ENCODE measurements at places on chromosomes 7 and 10.

DNA sequence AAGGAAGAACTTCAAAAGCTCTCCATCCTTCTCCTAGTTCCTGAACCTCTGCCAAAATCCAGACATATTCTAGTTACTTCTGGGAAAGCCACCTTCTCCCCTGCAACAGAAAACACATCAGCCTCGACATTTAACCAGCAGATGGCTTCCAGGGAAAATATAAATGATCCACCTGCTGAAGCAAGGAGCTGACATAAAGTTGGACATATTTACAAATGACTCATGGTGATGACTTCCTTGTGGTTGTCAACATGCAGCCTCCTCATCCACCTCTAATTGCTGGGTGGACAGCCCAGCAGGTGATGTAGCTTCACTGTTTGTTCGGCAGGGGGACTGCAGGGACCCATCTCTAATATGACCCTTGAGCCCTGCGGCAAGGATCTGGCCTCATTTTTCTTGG, 266.0 kb downstream of the C7orf25 start:
- no peak for DNase-seq

- DNase-seq, result no peak
These were observed 58.3 kb upstream of the COBL start for GRCh38 chr7:51374936-51375335.

GRCh38 chr7:150568714-150569113, 1.5 kb downstream of the GIMAP4 start:
- DNase-seq, result no peak

DNA sequence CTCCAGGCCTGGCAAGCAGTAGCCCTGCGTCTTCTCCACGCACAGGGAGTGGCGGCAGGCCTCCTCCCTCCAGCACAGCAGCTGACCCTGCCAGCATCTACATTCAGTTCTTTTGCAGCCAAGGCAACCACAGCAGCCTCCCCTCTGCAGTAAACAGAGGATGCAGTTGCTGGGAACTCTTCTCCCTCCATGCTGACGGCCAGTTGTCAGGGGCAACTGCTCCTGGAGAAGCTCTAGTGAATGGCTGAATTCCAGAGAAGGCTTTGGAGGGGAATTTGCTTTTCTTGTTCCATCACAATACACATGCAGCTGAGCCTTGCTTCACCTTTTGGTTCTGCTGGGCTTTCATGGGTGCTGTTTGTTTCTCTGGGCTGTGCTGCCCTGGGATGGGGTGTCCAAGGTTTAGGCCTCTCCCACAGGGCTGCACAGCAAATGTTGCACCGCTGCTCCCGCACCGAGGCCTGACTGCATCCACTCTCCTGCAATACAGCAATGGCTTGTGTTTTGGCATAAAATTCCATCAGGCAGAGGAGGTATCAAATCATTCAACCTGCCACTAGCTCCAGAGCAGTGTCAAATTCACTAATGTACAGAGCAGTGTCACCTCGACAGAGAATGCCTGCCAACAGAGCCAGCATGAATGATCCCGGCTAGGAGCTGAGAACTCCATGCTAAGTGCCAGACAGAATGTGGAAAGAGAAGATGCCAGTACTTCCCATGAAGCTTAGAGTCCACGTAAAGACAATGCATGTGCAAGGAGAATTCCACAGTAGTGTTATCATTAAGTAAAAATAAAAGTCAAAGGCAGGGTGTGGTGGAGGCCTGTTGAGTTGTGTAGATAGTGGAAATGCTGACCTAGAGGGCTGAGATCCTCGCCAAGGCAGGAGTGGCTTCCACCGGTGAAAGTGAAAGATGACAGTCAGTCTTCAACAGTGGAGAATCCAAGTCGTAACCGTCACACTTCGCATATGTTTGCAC, 399.6 kb downstream of the DPP6 start:
- no peak for DNase-seq

DNA sequence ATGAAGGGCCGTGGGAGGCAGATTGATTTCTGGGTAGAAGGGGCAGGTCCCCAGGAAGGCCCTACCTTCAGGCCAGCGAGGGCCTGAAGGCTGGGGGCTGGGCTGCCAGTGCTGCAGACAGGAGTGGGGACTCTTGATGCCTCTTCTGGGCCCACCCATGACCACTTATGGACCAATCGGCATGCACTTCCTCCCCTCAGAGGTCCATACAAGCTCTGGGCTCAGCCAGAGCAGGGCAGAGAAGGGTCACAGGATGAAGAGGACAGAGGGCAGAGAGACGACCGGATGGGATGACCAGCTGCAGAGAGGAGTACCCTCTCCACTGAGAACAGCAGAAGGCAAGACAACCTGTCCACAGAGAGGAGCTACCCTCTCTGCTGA, 120.1 kb downstream of the DYNC2I1 start:
- DNase-seq, result peak; percentile 35

- no peak for DNase-seq
These were observed 3.5 kb upstream of the EN2 start for GRCh38 chr7:155454183-155455112.

GRCh38 chr10:44253769-44254462, 131.0 kb downstream of the CXCL12 start:
- no peak for DNase-seq

- no peak for DNase-seq
These were observed 42.3 kb downstream of the BRI3 start for GRCh38 chr7:98323597-98324322.

- no peak for DNase-seq
These were observed 52.0 kb upstream of the STEAP1B start for GRCh38 chr7:22551768-22552513.

DNA sequence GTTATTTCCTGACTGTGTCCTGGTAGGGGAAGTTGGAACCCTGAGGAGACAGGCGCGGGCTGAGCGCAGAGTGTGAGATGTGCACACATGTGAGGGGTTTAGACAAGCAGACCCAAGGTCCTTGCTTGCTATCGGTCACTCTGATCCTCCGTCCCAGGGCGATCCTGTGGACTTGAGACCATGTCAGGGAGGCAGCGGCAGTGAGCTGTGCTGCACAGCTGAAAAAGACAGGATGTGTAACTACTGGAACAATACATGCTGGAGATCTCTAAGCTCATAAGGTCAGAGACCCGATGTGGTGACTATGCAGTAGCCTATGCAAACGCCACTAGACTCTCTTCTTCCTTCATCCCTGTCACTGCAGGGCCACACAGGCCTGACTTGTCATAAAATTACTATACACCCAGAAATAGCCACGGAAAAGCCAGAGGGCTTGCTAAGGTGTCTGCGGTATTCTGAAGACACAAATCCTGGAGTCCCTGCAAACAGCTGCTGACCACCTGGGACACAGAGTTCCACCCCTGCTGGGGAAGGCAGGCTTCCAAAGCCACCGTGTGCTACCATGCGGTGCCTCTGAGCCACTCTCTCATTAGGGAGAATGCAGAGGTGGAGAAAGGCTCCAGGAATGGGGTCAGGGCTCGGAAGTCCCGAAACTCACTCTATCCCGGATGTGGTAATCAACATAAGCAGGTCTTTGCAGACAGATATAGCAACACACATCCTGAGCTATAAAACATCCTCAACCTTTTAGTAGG, 91.1 kb upstream of the DDC start:
- no peak for DNase-seq

- no peak for DNase-seq
These were observed 165.4 kb downstream of the ST7 start for GRCh38 chr7:117118579-117119180.

- DNase-seq, result no peak
These were observed 126.0 kb downstream of the KCNMA1 start for GRCh38 chr10:77511498-77512218.

GRCh38 chr10:11192304-11193000, 174.8 kb downstream of the CELF2 start:
- DNase-seq, result no peak

DNA sequence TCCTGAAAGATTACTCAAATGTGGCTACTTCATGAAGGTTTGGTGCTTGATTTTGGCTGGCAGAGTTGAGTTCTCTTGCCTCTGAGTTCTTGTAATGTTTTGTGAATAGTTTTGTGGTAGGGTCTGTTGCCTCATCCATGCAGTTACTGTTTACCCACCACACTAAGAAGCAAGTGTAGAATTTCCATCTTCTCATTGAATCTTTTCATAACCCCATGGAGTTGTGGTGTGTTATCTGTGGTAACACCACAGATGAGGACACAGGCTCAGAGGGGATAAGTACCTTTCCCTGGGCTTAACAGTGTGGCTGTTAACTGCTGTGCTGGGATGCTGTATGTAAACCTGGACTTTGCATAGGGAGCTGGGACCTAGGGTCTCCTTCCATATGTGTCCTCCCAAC, 186.3 kb downstream of the CAMK1D start:
- no peak for DNase-seq

GRCh38 chr7:105599551-105599950, 18.3 kb upstream of the EFCAB10 start:
- no peak for DNase-seq

GRCh38 chr10:7199152-7199760, 211.6 kb downstream of the SFMBT2 start:
- no peak for DNase-seq

DNA sequence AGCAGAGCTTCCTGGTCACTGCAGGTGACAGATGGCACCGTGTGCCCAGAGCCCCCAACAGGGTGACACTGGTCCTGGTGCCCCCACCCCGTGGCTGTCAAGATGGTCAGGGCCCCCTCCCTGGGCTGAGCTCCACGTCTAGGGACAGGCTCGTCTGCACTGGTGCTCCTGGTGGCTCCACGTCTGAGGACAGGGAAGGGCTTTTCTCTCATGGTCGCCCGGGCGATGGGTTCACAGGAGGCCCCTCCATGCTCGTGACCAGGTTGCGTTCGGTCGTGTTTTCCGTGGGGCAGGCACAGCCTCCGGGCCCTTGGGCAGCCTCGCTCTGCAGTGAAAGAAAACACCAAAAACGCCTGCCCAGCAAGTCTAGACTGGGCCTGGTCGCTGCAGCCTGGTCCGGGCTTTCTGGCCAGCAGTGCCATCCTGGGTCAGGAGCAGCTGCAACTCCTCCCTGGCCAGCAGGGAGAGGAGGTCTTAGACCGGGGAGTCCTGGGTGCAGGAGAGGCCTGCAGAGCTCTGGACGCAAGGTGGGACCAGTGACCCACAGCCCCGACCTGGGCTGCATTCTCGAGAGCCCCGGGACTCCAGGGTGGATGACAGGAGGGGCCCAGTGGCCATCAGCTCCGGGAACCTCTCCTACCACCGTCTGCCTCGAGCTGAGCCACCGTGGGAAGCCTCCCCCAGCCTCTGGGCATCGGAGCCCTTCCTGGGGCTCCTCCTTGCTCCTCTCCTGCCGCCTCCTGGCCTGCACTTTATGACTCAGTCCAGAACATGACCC, 27.9 kb upstream of the UTF1 start:
- no peak for DNase-seq

DNA sequence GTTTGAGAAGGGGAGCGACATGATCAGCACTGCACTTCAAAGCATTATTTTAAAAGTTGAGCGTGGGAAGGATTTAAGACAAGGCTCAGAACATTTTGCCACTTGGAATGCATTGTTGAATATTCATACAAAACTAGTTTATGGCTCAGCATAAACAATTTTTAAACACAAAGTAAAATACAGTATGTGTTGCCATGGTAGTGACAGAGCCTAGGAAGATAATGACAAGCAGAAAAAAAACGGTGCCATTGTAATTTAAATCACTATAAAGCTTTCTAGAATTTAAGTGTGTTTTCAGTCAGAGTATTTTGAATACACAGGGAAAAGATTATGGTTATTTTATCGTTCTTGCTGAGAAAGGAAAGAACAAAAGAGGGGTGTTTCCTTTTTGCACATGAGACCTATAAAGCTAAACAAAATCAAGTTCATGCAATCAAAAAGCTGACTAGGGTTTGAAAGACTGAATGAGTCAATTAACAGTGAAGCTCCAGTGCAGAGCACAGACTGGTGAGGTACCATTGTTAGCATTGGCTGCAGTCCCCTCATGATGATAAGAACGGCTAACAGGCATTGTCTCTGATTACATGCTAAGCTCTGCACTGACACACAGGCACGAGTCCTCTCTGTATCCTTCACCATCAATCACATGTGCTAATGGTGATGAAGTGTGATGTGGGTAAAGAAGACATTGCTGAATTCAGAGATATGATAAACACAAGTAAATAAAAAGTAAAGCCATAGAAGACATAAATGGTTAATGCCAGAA, 181.9 kb upstream of the VSTM2A start:
- no peak for DNase-seq

- DNase-seq, result no peak
These were observed 251.0 kb downstream of the BMPER start for GRCh38 chr7:34156336-34156735.

DNA sequence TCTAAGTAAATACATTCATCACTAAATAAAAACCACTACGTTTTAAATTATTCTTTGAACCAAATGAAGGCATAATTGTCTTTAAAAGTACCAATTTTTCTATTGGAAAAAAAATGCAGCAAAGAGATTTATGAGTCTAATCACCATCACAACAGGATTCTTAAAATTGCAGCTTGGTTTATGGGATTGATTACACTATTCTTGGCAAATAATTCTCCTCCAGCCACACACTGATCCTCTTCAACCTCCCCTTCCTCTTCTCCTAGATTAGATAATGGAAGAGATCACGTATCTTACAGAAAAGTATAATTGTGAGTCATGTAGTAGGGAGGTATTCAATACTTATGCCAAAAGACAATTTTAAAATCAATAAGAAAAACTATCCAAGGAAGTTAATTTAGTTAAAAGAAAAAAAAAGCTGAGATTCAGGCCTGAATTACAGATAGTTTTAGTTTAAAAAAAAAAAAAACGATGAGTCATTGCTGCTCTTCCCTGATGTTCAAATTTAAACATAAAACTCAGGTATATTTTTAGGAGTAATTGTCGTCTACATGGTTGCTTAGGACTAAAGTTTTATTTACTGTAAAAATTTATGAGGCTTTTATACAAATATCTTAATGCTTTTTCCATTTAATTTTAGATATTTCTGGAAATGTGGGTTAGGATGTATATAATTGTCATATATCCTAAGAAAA, 133.7 kb upstream of the CDK1 start:
- DNase-seq, result no peak

- no peak for DNase-seq
These were observed 4.4 kb upstream of the ABHD11 start for GRCh38 chr7:73742753-73743641.

GRCh38 chr10:62850646-62851045, 34.5 kb upstream of the EGR2 start:
- peak; percentile 63 for DNase-seq

DNA sequence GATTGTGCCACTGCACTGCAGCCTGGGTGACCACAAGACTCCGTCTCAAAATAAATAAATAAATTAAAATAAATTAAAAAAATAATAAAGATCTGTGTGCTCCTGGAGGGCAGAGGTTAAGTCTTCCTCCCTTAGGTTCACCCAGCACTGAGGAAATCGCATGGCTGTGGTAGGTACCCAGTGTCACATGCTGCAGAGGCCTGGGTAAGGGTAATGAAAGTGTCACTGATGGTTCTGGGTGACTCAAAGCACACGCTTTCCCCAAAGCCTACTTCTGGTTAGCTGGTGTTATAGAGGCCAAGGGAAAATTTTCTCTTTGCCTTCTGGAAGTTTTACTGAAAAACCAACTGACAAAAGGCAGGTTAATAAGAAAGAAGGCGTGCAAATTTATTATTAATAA, 88.8 kb upstream of the ITGB1 start:
- no peak for DNase-seq
